Coronary artery (tissue), 2 donors: ENCODE measurements at places on chromosomes 3 and 15.

- no peak for DNase-seq
Measured at GRCh38 chr15:84773716-84774115, 25.3 kb downstream of the ZNF592 start.

- no peak for DNase-seq
Measured at GRCh38 chr15:59711451-59712243, 22.5 kb upstream of the BNIP2 start.

- no peak for DNase-seq
Measured at GRCh38 chr3:39917065-39917773, 107.8 kb downstream of the MYRIP start.

DNA sequence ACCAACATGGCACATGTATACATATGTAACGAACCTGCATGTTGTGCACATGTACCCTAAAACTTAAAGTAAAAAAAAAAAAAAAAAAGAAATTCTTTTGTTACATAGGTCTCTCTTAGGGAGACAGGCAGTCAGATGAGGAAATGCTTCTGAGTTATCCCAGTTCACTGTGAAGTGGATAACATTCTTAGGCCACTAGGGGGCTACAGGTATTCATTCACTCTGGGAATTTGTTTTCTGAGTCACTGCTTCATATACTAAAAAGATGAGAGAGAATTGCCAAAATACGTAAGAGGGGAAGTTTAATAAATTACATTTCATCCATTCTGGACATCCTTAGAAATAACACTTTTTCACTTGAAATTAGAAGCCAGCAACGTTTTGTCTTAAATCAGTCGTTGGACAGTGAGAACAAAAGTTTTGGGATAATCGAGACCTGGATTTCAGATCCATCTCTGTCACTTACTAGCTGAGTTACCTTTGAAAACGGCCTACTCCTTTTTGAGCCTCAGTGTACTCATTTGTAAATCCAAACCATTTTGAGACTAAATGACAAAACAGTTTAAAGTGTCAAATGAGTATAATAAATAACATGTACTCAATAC, 738.4 kb upstream of the ALCAM start:
- DNase-seq, result no peak

GRCh38 chr3:177245250-177245649, 48.0 kb upstream of the TBL1XR1 start:
- DNase-seq, result no peak

GRCh38 chr15:61250613-61251012, 21.5 kb upstream of the RORA start:
- no peak for DNase-seq

GRCh38 chr3:197549261-197549885, 6.4 kb downstream of the BDH1 start:
- no peak for DNase-seq

DNA sequence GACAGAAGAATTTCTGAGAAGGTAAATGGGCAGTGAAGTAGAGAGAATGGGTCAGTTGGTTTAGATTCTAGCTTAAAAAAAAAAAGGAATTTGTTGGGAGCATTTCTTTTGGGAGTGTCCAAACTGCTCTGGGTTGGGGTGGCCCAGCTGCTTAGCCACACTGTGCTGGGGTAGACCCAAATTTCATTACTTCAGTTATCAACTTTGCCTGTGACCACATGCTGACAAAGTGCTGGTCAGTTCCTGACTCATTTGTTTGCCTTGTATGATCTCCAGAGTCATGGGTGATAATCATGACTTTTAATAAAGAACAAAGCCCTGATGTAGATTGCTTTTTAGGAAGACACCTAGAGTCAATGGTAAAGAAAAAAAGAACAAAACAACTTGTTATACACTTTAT, 121.5 kb upstream of the FGF7 start:
- DNase-seq, result no peak

DNA sequence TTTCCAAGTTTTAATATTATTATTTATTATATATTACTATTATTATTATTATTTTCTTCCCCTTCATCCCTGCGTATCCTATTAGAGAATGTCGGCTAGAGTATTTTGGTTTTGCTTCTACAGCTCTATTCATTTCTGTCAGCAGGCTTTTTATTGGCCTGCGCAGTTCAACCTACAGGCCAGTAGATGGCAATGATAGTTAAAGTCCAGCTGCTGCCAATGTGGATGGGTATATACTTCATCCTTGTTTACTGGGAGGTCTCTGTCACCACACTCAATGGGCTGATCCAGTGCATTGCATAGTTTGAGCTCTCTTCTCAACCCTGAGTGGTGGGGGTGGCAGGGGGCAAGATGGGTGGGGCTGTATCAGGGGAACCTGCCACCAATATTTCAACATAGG, 799.8 kb downstream of the NSUN3 start:
- DNase-seq, result peak; percentile 56

- DNase-seq, result no peak
Measured at GRCh38 chr15:101254157-101255050, 2.6 kb upstream of the CHSY1 start.

DNA sequence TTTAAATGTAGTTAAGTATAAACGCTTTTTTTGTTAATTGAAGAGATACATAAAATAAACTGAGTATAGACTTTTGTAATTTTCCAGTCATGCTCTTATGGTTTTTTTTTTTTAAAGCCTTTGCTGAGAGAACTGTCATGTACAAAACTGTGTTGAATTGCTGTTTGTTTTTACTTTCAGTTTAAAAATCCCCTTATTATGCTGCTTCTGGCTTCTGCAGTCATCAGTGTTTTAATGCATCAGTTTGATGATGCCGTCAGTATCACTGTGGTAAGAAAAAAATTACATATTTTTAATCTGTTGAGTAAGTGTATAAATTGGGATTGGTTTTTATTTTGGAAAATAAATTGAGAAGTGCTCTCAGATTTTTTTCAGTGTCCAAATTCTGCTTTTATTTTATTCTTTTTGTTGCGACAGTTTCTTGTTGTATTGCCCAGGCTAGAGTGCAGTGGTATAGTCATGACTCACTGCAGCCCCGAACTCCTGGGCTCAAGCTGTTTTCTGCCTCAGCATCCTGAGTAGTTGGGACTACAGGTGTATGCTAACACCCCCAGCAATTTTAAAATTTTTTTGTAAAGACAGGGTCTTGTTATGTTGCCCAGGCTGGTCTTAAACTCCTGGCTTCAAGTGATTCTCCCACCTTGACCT, 40.7 kb downstream of the ATP2C1 start:
- no peak for DNase-seq

- DNase-seq, result no peak
Measured at GRCh38 chr3:55012091-55012490, 84.2 kb upstream of the LRTM1 start.

- DNase-seq, result no peak
Measured at GRCh38 chr3:30227571-30228301, 378.7 kb upstream of the TGFBR2 start.

DNA sequence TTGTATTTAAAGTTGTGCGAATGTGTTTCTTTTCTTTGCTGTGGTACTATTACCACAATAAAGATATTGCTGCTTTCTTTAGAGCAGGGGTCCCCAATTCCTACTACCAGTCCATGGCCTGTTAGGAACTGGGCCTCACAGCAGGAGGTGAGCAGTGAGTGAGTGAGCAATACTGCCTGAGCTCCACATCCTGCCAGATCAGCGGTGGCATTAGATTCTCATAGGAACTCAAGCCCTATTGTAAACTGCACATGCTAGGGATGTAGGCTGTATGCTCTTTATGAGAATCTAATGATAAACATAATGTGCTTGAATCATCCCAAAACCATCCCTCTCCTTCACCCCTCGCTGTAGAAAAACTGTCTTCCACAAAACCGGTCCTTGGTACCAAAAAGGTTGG, 41.6 kb downstream of the DMXL2 start:
- no peak for DNase-seq

- DNase-seq, result no peak
Measured at GRCh38 chr3:58246148-58247047, 8.8 kb downstream of the ABHD6 start.

GRCh38 chr15:25903024-25903581, 40.0 kb upstream of the ATP10A start:
- DNase-seq, result no peak

DNA sequence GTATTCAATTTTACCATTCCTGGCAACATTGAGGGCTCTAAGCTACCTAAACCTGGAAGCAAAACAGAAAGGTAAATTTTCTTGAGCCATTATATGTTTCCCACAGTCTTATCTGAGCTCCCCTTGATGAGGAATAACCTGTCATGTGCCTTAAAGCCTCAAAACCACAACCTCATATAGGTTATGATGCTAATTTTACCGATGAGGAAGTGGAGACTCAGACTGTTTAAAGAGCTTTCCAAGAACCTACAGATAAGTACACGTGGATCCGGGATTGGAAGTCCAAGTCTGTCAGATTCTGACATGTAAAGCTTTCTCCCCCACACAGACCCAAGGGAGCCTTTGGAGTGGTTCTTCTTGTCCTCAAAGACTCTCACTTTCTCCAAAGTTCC, 140.5 kb downstream of the SEMA6D start:
- DNase-seq, result no peak

- DNase-seq, result no peak
Measured at GRCh38 chr3:10910367-10910766, 82.2 kb upstream of the SLC6A1 start.

DNA sequence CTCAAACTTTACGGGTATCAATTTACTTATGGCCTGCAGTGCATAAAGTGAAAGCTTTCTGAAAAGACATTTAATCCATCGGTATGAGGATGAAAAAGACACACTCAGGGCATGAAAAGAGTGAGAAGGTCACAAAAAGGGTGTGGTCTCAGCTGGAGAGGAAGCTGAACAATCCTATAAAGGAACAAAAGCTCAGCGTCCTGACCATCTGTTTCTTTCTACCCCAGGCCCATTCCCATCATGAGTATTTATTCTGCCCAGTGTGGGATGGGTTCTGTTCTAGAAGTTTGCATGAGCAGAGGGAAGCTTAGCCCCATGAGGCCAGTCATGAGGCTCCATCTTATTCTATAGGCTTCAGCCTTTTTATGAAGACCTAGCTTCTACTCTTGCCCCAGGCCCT, 144.6 kb downstream of the LPP start:
- no peak for DNase-seq

- DNase-seq, result no peak
Measured at GRCh38 chr15:60477916-60478565, 901 bp downstream of the ICE2 start.

- no peak for DNase-seq
Measured at GRCh38 chr15:57118013-57118799, 199.8 kb downstream of the TCF12 start.

DNA sequence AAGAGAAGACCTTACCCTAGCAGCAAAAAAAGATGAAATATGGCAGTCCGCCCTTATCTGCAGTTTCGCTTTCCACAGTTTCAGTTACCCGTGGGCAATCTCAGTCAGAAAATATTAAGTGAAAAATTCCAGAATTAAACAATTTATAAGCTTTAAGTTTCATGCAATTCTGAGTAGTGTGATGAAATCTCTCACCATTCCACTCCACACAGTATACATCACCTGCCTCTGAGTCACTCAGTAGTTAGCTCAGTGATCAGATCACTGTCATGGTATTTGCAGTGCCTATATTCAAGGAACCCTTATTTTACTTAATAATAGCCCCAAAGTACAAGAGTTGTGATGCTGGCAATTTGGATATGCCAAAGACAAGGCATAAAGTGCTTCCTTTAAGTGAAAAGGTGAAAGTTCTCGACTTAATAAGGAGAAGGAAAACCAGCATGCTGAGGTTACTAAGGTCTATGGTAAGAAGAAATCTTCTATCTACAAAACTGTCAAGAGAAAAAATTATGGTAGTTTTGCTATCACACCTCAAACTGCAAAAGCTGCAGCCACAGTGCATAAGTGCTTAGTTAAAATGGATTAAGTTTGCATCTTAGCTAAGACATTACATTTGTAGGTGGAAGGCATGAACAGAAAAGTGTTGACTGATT, 48.1 kb downstream of the HSPBAP1 start:
- DNase-seq, result no peak

- no peak for DNase-seq
Measured at GRCh38 chr15:101781928-101782327, 21.4 kb upstream of the OR4F6 start.

- no peak for DNase-seq
Measured at GRCh38 chr3:54421943-54422342, 299.6 kb downstream of the CACNA2D3 start.
